ENCODE measurements at places on chromosomes 12 and 14. TPM values are rescaled to one million over a fixed set of nuclear protein-coding genes. Genes with fewer than 3 reads are reported as not detected.

The GPR84 gene
- total RNA-seq = not detected

The NKX2-1 gene
- total RNA-seq = not detected

The CLEC14A gene
- total RNA-seq = 5.9 TPM

DNA sequence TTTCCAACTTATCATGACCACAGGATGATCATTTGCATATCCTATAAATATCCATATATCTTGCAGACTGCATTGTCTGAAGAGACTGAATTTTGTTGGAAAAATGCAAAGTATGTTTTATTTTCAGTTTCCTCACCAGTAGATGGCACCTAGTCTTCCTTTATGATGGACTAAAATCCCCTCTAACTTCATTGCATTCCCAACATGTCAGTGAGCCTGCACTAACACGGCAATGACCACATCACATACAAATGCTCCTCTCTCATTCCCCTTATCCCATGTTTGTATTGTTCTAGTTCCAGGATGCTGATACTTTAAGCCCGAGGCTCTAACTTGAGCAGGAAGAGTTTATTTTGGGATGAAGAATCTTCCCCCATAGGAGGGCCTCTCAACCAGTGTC, 24.7 kb upstream of the MYBPC1 start:
- H3K27me3 ChIP-seq = no peaks in the 10 kb centered on the region
- no peak overlapping the region for H3K4me3 ChIP-seq
- no peaks in the 10 kb centered on the region for H3K4me1 ChIP-seq

GRCh38 chr12:203462-204260, 10.3 kb downstream of the SLC6A12 start:
- peak overlapping the region; percentile 27 for H3K4me3 ChIP-seq
- H3K27me3 ChIP-seq = no peaks in the 10 kb centered on the region
- H3K36me3 ChIP-seq = no peaks in the 10 kb centered on the region
- no peak for DNase-seq
- no peak overlapping the region for H3K27ac ChIP-seq

GRCh38 chr12:115308918-115309317, 624.9 kb upstream of the TBX3 start:
- DNase-seq = no peak
- H3K36me3 ChIP-seq = no peaks in the 10 kb centered on the region
- no peak overlapping the region for H3K27ac ChIP-seq
- no peaks in the 10 kb centered on the region for H3K4me1 ChIP-seq

DNA sequence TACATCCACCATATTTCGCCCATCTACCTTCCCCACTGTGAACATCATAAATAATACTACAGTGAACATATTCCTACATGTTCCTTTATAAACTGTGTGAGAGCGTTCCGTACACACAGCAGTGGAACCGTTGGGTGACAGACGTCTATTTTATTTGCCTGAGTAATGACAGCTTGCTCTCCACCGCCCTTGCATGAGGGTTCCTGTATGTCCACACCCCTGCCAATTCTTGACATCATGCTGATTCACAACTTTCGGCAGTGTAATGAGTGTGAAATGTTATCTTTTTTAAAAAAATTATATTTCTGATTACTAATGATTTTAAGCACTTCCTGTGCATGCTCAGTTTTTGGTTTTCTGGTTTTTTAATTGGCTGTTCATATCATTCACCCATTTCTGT, 4.3 kb upstream of the RAD52 start:
- H3K4me1 ChIP-seq = peaks cover 3% of the 10 kb centered on the region
- H3K27ac ChIP-seq = no peak overlapping the region
- no peaks in the 10 kb centered on the region for H3K27me3 ChIP-seq
- H3K36me3 ChIP-seq = no peaks in the 10 kb centered on the region

DNA sequence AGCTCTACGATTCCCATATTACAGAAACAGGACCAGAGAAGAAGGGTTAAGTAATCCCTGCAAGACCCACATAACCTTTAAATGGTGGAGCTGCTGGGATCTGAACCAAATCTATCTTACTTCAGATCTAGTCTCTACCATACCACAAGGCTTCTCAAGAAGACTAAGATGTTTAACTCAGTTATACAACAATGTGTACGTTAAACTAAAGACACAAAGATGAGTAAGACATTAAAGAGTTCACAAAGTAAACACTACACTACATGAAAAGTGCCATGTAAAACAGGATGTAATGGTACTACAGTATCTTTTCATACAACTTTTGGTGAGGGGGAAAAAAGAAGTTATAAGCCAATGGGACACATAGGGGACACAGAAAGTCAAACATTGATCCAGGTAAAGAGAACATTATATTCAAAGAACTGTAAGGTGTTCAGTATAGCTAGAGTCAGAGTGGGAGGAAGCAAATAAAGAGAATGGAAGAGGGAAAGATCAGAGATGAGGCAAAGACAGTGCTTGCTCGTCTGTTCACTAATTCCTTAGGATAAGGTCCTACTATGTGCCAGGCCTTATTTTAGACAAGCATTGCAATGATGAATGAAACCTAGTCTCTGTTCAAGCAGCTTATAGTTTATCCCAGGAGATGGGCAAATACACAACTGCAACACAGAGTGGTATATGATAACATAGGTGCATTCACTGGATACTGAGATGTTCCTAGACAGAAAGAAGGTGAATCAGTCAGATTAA, 7.7 kb downstream of the TMED10 start:
- H3K27ac ChIP-seq = no peak overlapping the region
- no peaks in the 10 kb centered on the region for H3K27me3 ChIP-seq
- H3K4me1 ChIP-seq = peaks cover 73% of the 10 kb centered on the region
- H3K4me3 ChIP-seq = no peak overlapping the region
- no peaks in the 10 kb centered on the region for H3K36me3 ChIP-seq

- no peaks in the 10 kb centered on the region for H3K4me1 ChIP-seq
- DNase-seq = no peak
- H3K36me3 ChIP-seq = no peaks in the 10 kb centered on the region
- no peak overlapping the region for H3K4me3 ChIP-seq
- H3K27ac ChIP-seq = no peak overlapping the region
These were observed 406.1 kb upstream of the TMPO start for GRCh38 chr12:98109266-98109665.

DNA sequence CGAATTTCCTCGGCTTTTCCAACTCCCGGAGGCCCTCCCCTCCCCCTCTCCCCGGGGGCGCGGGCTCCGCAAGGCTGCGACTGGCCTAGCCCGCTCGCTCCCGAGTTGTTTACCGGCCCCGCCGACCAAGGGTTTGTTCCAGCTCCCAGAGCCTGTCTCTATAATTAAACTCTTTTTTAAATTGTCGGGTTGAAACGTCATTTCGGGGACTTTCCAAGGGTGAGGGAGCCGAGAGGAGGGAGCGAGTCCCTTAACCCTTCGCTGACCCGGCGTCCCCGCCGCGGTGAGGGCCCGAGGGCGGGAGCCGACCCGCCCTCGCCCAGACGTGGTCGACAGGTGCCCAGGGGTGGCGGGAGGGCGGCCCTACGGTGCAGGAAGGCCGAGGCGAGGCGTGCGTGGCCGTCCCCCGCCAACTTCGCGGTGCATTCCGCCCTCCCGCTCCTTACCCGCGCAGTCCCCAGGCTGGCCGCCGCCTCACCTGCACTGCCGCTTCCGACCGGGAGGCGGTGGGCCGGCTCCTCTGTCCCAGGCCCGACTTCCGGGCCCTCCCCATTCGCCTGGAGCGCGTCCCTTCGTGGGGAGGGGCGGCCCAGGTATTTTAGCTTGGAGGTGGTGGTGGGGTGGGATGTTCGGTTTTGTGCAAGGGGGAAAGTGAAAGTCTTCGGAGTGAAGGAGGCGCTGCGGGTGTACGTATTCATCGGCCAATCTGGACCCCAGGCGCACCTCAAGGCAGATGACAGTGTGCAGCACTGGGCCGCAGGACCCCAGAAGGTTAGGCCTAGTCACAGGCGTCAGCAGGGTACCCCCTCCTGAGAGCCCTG, 2.9 kb upstream of the ZFP36L1 start:
- H3K4me3 ChIP-seq = peak overlapping the region; percentile 69
- no peak for DNase-seq
- H3K27me3 ChIP-seq = no peaks in the 10 kb centered on the region

DNA sequence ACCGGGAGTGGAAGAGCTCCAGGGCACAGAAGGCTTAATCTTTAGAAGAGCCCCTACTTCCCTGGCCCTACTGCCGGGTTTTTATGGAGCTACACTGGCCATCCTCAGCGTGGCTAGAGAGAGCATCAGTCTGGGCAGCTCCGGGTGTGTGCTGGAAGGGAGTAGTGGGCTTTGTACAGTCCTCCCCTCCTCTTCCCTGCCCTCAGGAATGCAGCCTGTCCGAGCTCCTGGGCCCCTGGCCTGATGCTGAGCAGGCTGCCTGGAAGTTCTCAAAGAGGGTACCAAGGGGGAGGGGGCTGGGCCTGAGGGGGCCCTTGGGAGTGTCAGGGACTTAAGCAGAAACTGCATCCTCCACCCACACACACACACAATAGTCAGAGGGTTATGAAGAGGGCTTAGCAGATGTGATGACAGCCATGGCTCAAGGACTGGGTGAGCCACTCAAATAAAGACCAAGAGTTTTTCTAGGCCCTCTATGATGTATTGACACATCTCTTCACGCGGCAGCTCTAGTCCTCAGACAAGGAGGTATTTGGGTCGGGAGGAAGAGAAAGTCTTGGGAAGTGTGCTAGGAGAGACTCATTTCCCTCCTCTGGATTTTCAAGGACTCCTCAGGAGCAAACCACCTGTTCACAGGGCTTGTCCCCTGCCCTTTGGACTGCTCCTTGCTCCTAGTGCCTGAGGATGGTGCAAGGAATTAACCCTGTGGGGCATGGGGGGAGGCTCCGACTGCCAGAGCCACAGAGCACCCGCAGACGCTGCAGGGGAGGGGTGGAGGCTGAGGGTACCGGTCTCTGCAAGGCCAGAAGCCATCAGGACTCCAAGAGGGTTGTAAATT, 16.5 kb upstream of the FIGNL2 start:
- no peak for DNase-seq
- no peak overlapping the region for H3K27ac ChIP-seq
- H3K4me3 ChIP-seq = no peak overlapping the region

DNA sequence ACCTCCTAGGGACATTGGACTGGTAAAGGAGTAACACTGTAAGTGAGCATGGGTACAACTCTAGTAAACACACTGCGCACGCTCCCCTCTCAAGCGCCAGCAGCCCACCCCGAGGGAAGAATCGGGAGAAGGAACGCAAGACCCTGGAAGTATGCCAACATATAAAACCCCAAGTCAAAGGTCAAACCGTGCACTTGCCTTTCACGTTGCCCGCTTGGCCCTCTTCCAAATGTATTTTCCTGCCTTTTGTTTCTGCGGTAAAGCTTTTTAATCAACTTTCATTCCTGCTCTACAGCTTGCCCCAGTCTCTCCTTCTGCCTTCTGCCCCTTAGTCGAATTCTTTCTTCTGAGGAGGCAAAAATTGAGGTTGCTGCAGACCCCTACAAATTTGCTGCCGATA, 17.6 kb upstream of the CHST11 start:
- DNase-seq = no peak
- no peak overlapping the region for H3K27ac ChIP-seq
- H3K27me3 ChIP-seq = peaks cover 10% of the 10 kb centered on the region
- no peaks in the 10 kb centered on the region for H3K4me1 ChIP-seq
- H3K36me3 ChIP-seq = no peaks in the 10 kb centered on the region

DNA sequence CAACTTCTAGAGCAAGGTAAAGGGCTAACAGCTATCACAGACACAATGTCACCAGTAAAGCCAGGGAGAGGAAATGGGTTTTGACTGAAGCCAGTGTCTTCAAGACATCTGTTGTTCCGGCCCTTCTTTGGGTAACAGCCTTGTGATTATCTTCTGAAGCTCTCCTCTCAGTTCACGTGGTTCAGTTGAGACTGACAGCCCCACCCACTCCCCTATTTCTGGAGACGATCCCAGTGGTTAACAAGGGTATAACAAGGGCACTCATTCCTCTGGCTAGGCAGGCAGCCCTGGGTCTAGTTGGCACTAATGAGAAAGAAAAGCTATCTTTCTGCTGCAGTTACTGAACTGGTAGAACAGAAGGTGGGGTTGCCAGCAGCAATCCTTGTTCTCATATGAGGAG, 6.9 kb downstream of the GNPTAB start:
- no peak for DNase-seq
- no peaks in the 10 kb centered on the region for H3K27me3 ChIP-seq
- no peak overlapping the region for H3K27ac ChIP-seq
- H3K4me3 ChIP-seq = no peak overlapping the region
- peaks cover 17% of the 10 kb centered on the region for H3K4me1 ChIP-seq

- no peaks in the 10 kb centered on the region for H3K36me3 ChIP-seq
- no peak overlapping the region for H3K4me3 ChIP-seq
- no peaks in the 10 kb centered on the region for H3K4me1 ChIP-seq
- no peak overlapping the region for H3K27ac ChIP-seq
- no peak for DNase-seq
These were observed 11.7 kb upstream of the RIPK3 start for GRCh38 chr14:24351517-24351916.

GRCh38 chr12:52715416-52715815, 12.1 kb upstream of the KRT77 start:
- H3K36me3 ChIP-seq = no peaks in the 10 kb centered on the region
- no peak for DNase-seq
- H3K27ac ChIP-seq = no peak overlapping the region
- H3K27me3 ChIP-seq = peaks cover 13% of the 10 kb centered on the region
- no peak overlapping the region for H3K4me3 ChIP-seq

DNA sequence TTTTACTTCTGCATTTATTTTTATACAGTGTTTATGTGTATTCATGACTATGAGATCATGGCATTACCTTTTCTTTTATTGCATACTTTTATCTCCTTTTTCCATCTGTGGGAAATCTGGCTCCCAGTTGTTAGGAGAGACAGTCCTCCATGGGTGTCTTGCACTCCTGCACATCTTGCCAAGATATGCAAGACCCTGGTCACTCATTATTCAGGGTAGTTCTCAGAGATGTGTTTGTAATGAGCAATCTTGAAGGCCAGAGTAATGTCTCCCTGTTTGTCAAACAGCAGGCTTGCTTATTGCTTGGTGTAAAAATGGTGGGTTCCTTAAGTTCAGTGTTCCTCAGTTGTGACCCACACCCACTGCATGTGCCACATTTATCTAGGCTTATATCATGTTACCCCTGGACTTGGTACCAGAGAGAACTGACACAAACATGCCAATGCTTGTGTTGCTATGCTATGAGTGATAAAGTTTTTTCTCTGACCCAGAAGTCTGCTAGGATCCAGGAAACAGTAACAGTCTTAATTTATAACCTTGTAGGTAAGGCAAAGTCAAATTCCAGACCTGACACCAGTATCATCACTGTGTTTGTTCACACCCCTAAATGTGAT, 36.8 kb downstream of the PPHLN1 start:
- H3K4me3 ChIP-seq = no peak overlapping the region
- no peaks in the 10 kb centered on the region for H3K27me3 ChIP-seq
- DNase-seq = no peak
- peaks cover 14% of the 10 kb centered on the region for H3K36me3 ChIP-seq

GRCh38 chr12:80766210-80766609, 49.5 kb downstream of the MYF5 start:
- no peak overlapping the region for H3K4me3 ChIP-seq
- H3K4me1 ChIP-seq = no peaks in the 10 kb centered on the region
- no peak overlapping the region for H3K27ac ChIP-seq
- H3K36me3 ChIP-seq = no peaks in the 10 kb centered on the region
- DNase-seq = no peak
- no peaks in the 10 kb centered on the region for H3K27me3 ChIP-seq

GRCh38 chr12:78248321-78248720, 417.6 kb downstream of the NAV3 start:
- no peak overlapping the region for H3K4me3 ChIP-seq
- no peak for DNase-seq
- H3K27ac ChIP-seq = no peak overlapping the region
- no peaks in the 10 kb centered on the region for H3K27me3 ChIP-seq
- no peaks in the 10 kb centered on the region for H3K4me1 ChIP-seq
- H3K36me3 ChIP-seq = no peaks in the 10 kb centered on the region

All from esophagus squamous epithelium (tissue), 5 donors.